ENCODE measurements at places on chromosomes 1 and 21.
A peak's percentile ranks its signal among the peaks of the same experiment; 100 is the strongest.

- DNase-seq, result no peak
These were observed 9.3 kb upstream of the S100A10 start for GRCh38 chr1:152002960-152003359.

DNA sequence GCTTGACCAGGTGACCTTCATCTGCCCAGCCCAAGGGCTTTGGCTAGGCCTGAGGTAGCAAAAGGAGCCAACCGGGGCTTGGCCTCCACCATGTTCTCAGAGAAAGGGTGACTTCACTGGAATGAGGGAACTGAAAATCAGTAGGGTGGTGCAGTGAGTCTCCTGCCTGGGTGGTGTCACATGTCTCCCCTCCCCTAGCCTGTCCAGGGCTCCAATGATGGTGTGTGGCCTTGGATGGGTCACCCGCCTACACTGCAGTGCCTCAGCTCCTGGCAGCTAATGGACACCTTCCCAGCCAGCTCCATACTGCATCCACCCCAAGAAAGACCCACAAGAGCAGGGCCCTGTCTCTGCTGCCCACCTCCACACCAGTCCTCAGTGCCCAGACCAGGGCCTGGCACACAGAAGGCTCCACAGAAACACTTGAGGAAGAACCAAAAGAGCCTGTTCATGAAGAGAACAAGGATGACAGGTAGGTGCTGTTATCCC is 678.7 kb downstream of the MATN1 start:
- no peak for DNase-seq

DNA sequence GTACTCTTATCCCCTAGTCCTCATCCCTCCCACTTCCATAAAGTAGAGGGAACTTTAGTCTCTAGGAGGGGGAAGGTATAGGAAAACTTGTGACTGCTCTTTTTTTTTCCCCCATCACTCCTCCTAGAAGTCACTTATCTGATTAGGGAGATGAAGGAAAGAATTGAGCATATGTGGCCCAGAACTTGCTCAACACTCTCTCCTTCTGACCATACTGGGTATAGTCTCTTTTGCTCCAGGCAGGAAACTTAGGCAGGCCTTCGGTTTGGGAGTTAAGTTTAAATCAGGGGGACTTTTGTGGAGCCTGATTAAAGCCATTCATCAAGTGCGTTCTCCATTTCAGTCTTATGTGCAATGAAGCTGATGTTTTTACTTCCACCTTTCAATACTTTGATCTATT is 5.8 kb downstream of the UBE2U start:
- DNase-seq, result no peak

DNA sequence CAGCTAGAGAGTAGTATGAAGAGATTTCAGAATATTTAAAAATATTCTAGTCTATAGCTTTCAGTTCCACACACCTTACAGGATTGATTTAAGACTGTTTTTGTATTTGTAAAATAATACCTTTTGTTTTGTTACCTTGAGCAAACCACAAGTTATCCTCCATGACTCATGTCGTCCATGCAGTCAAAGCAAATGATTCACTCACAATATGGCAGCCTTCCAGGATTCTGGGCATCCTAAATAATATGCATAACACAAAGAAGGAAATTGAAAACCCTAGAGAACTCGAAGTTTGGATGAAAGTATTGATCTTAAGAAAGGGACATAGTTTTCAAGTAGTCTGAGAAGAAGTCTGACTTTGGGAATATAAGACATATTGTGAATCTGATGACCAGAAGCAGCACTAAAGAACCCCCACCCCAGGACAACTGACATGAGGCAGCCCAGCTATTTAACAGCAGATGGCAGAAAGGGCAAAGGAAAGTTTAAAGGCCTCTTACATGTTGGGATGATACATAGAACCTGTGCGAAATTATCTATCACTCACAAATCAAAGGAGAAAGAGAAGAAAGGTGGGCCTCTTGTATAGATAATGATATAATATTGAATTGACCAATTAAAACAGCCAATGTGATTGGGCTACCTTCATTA is 857.9 kb downstream of the BRINP3 start:
- no peak for DNase-seq

GRCh38 chr1:14742181-14742980 is 143.9 kb downstream of the KAZN start:
- no peak for DNase-seq

- DNase-seq, result no peak
These were observed 5.1 kb upstream of the HES4 start for GRCh38 chr1:1004780-1005697.

- no peak for DNase-seq
These were observed 13.6 kb downstream of the ACTL8 start for GRCh38 chr1:17768651-17769241.

DNA sequence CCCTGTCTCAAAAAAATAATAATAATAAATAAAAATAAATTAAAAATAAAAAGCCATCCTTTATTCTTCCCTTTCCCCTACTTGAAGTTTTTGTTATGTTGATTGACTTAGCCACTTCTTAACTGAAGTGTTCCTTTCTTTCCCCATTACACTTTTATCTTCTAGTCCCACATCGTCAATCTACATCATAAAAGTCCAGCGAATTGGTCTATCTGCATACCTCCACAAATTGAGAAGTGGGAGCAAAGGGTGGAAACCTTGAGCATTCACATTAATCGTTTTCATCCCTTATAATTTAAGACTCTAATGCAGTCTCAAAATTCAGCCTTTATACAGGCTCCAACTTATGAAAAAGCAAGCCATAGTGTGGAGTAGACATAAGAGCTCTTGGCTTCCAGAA is 6.5 kb upstream of the ZYG11A start:
- no peak for DNase-seq

- DNase-seq, result no peak
These were observed 84.4 kb downstream of the SGIP1 start for GRCh38 chr1:66618390-66618789.

DNA sequence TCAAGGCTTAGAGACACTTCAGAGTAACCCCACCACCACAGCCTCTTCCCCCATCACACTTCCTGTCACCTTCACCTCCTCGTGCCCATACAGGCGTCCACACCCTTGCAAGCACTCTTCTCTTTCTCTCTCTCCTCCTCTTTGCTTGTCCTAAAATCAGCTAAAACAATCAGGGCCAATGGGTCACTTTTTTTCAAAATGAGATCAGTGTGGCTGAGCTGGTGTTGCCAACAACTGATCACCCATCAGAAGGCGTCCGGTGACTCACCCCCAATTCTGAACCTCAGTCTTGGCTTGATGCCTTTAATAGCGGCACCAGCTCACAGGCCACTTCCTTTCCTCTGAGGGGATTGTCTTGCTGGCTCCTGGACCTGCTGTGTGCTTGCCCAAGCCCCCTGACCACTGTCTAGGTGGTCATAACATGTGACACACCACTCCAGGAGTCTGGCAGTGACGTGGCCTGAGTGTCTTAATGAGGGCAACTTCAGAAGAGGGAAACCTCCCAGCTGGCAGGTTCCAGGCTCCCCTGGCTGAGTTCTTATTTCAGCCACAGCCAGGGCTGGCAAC is 1.6 kb downstream of the DRAXIN start:
- DNase-seq, result peak; percentile 20

DNA sequence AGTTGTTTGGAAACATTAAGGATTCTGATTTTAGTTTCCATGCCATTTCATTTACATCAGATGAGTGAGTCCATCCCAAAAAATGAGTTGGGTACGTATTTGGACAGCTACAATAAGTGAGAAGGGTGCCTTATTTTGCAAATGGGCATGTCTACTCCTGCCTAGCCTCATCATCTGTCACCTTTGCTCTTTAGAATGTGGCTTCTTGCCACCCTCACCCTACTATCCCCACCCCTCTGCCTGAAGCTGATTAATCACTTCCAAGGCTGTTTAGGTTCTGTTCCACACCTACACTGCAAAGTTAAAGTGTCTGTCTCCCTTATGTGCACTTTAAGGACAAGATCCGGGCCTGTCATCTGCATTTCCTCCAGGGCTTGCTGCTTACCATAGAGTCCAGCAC is 61.2 kb downstream of the ST6GALNAC5 start:
- no peak for DNase-seq

DNA sequence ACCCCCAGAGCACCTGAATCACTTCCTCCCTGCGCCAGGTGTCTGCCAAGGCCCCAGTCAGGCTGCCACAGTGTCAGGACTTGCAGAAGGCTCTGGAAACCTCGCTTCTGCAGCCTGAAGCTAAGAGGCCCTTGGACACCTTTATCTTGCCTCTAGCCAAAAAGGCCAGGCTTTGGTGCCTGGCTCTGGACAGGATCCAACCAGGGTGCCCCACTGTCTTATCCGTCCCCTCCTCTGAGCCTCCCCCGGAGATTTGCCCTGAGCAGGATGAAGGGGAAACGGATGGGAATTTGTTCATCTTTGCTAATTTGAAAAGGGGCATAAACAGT is 12.8 kb upstream of the CLSTN1 start:
- DNase-seq, result no peak

DNA sequence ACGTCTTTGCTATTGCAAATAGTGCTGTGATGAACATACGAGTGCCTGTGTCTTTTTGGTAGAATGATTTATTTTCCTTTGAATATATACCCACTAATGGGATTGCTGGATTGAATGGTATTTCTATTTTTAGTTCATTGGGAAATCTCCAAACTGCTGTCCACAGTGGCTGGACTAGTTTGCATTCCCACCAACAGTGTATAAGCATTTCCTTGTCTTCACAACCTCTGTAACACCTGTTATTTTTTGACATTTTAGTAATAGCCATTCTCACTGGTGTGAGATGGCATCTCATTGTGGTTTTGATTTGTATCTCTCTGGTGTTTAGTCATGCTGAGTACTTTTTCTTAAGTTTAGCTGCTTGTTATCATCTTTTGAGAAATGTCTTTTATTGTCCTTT is 215.0 kb downstream of the FMN2 start:
- no peak for DNase-seq

DNA sequence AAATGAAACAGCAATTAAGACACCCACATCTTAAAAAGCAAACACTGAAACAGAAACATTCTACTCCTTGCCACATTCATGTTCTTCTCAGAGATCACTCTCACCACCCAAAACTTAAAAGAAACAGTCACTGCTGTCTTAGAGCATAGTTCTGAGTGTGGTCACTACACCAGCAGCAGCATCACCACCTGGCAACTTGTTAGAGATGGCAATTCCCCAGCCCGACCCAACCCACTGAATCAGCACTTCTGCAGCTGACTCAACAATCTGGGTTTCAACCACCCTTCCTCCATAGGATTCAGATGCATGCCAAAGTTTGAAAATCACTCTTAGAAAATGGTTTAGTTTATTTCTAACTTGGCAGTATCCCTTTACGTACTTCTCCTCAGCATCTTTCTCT is 126.1 kb downstream of the CDC42BPA start:
- peak; percentile 13 for DNase-seq

- DNase-seq, result no peak
These were observed 33.0 kb downstream of the NTPCR start for GRCh38 chr1:232983375-232983774.

Data from stimulated activated CD4-positive, alpha-beta T cell treated with anti-CD3 and anti-CD28 coated beads, Interleukin-4, amount 100 ng/mL, for 1 hour (primary cell).